PC-3 (cell line): ENCODE measurements at places on chromosomes 2 and 18. TPM values are rescaled to one million over a fixed set of nuclear protein-coding genes. Genes with fewer than 3 reads are reported as not detected.

Gene POTEE
- 0.58 TPM in 1 of 2 replicates, not detected in the other for total RNA-seq

Gene MRPS5
- 107 and 136 TPM in 2 replicates for total RNA-seq

Gene RAB27B
- 10.3 and 13.2 TPM in 2 replicates for total RNA-seq

Gene ERICH2
- total RNA-seq, result 1.4 and 1.9 TPM in 2 replicates
